ENCODE measurements at places on chromosomes 7 and 10.

DNA sequence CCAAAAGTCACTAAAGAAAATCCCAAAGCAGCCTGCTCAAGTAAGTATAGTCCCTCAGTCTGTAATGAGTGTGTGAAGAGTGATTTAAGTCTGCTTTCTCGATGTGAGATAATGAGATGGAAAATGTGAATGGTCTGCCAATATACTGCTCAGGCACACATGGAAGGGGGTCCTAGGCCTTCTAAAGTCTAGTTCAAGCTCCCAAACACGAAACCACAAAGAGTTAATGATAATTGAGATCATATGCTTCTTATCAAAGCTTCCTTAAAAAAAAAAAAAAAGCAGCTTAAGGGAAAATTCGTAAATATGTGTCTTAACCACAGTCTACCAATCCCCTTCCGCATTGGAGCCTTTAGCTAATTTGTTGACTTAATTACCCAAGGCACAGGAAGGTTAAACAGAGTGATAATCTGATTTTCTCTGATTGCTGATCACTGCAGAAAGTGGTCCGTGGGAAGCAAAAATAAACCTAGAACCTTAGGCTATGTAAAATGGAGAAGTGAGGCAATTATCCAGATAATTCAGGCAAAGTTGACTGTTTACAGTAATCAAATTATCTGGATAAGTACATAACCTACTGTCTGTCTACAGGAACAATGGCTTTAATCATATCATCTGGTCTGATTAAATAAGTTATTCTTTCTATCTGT lies 172.9 kb downstream of the MBL2 start:
- DNase-seq, result no peak

GRCh38 chr7:23542752-23543151 lies 11.0 kb upstream of the TRA2A start:
- DNase-seq, result no peak

GRCh38 chr7:12222889-12223579 lies 11.9 kb downstream of the TMEM106B start:
- no peak for DNase-seq

GRCh38 chr10:42997849-42998165 lies 79.1 kb upstream of the RET start:
- no peak for DNase-seq

GRCh38 chr7:131249003-131249402 lies 78.7 kb upstream of the MKLN1 start:
- DNase-seq, result no peak

DNA sequence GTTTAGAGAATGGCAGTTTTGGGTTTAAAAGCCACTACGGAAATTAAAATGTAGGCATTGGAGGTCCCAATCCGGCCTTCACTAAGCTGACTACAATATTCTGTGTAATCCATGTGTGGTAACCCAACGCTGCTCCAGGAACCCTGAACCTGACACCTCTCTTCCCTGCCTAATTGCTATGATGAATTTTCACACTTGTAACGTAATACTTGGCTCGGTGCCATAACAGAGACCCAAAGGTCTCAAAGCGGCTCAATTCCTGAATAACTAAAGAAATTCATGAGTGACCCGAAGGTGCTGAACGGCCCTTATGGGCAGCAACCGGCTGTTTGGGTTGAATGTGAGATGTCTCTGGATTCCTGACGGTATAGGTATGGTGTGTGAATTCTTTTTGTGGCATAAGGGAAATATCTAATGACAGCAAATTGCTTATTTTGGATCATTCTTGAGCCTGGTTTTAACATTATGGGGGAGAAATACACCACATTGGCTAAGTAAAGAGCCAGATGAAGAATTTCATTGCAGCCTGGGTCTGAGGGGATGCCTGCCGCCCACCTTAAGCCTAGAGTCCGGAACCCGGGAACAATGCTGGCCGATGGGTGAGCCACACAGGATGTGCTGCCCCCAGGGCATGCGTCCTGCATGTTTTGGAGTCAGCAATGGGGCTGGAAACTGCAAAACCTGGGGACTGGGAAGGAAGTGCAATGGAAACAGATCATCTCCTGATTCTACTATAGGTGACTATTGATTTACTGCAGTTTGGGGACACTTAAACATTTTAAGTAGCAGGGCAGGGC lies 69.7 kb upstream of the FZD8 start:
- no peak for DNase-seq

DNA sequence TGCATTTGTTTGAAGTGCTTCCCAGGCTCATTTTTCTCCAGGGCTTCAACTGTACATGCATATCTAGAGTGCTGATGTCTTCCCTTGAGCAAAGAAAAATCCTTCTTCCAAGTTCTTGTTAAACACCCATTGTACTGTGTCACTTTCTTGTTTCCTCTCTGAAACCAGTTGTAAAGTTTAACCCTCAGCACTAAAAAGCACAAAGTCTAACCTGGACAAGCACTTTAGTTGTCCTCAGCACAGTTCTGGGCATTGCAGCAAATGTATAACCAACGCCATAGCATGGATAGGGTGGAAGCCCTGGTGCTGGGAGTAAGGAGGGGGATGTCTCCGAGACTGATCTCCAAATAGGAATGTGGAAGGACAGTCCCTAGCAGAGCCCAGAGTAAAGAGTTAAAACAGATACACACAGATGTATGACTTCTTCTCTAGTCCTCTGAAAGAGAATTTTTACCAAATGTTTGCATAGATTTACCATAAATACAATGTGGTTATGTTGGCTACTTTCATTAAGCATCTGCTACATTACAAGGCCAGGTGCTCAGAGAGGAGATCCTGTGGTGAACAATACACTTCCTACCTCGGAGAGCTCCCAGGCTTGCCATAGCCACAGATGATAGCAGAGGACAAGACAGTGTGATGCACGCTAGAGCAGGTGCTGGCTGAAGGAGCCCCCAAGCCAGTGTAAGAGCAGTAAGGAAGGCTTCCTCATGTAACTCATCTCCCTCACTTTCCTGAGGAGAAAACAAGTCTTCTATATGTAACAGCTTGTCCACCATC lies 57.0 kb downstream of the DNAJC12 start:
- DNase-seq, result no peak

DNA sequence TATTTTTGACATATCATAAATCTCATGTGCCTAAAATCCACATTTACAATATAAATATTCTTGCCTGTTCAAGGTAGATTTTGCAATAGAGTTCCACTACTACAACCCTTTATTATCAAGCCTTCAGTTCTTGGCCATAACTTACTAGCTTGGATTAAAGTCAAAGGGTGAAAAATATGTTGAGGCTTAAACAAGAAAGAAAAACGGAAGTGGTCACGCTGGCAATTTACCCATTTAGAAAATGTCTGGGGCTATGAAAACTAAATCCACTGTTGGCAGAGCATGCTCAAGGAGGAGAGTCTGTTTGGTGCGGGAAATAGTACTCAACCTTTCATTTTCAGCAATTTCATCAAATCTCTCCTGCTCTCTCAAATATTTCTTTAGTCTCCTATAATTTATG lies 209.8 kb upstream of the RHOBTB1 start:
- DNase-seq, result no peak

GRCh38 chr10:71252220-71252619 lies 39.9 kb downstream of the UNC5B start:
- no peak for DNase-seq

GRCh38 chr10:91816981-91817380 lies 18.8 kb downstream of the TNKS2 start:
- no peak for DNase-seq

- DNase-seq, result no peak
Observed at GRCh38 chr10:118694848-118695247, 59.9 kb downstream of the CACUL1 start.

GRCh38 chr7:81926154-81926553 lies 156.3 kb upstream of the HGF start:
- no peak for DNase-seq

GRCh38 chr7:47672271-47672791 lies 90.4 kb upstream of the TNS3 start:
- DNase-seq, result no peak

GRCh38 chr10:46560381-46560780 lies 3.9 kb upstream of the GPRIN2 start:
- no peak for DNase-seq

DNA sequence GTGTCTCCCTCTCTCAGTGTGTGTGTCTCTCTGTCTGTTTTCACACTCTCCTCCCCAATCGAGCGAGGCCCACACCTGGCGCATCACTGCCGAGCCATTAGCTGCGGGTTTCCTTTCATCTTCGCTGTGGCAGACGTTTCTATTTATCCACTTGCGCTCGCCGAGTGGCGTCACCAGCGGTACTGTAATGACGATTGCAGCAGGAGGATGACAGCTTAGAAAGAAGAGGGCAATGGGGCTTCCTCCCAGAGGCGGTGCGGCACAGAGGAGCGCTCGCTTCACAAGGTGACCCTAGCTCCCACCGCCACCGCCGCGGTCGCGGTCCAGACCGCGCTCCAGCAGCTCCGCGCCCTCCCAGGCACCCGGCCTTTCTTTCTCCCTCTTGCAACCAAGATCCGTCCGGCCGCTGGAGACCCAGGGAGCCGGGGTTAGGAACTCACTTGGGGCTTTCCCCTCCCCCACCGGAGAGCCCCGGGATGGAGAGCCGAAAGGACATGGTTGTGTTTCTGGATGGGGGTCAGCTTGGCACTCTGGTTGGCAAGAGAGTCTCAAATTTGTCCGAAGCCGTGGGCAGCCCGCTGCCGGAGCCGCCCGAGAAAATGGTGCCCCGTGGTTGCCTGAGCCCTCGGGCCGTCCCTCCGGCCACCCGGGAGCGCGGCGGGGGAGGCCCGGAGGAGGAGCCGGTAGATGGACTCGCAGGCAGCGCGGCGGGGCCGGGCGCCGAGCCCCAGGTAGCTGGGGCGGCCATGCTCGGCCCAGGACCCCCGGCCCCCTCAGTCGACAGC lies at the start of gene EVX1:
EVX1 (plus strand) TSS at position 248 of the 785 bp plus-strand sequence; CDS start at position 477, 229 bp downstream.
- no peak for DNase-seq

- no peak for DNase-seq
Observed at GRCh38 chr7:82629583-82629982, 186.0 kb upstream of the CACNA2D1 start.

GRCh38 chr10:122421742-122422141 lies 32.7 kb upstream of the ARMS2 start:
- DNase-seq, result no peak

- no peak for DNase-seq
Observed at GRCh38 chr7:85424298-85424697, 237.4 kb upstream of the SEMA3D start.

DNA sequence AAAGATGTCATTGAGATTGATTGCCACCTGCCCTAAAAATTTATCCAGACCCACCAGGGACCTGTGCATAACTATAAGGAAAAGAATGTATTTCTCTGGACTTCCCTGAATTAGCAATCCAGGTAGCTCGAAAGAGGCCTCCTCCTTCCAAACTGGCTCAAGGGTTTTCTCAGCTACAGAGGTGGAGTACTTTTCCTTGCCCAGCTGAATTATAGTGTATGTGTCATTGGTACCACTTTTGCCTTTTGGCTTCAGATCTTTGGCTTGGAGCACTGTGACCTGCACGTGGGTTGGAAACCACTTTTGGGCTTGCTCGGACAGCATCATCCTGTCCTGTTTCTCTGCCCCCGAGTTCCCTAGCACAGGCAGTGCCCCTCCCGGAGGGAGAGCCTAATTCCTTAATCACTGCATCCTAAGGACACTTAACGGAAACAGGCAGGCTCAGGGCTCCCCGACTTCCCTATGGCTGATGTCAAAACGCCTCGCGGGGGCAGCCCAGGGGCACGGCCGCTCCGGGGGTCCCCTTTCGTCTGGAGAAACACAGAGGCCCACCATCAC lies 825 bp downstream of the RAB11FIP2 start:
- DNase-seq, result no peak

DNA sequence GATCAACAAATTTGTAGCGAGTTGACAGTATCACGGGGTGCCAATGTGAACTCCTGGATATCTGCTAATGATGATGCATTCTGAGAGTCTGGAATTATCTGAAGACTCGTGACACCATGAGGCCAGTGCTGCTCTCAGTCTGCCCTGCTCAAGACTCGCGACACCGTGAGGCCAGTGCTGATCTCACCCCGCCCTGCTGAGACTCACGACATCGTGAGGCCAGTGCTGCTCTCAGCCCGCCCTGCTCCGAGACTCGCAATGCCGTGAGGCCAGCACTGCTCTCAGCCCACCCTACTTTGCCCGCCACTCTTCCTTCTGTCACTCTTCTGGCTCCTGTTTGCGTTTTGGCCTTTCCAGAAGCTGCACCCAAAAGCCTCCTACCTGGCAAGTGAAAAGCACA lies 411.8 kb downstream of the PTPRN2 start:
- no peak for DNase-seq

GRCh38 chr10:95787447-95787846 lies 31.5 kb downstream of the ENTPD1 start:
- DNase-seq, result no peak

GRCh38 chr10:16689227-16689626 lies 128.0 kb downstream of the RSU1 start:
- DNase-seq, result no peak

DNA sequence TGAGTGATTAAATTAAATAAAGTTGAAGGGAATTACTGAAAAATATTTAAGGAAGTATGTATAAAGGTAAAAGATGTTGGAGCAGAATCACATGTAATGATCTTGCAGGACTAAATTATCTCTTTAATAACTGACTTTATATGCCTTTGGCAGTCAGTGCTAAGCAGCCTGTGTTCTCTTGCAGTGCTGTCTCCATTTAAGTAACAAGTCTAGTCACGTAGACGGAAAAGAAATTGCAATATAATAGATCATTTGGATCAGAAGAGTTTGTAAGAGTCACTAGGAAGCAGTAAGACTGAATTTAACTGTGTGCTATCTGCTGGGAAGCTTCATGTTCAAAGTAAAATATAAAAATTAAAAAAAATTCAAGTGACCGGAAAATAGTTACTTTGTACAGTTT lies 21.4 kb downstream of the BZW2 start:
- DNase-seq, result no peak

- no peak for DNase-seq
Observed at GRCh38 chr10:1569208-1569607, 168.1 kb downstream of the ADARB2 start.

DNA sequence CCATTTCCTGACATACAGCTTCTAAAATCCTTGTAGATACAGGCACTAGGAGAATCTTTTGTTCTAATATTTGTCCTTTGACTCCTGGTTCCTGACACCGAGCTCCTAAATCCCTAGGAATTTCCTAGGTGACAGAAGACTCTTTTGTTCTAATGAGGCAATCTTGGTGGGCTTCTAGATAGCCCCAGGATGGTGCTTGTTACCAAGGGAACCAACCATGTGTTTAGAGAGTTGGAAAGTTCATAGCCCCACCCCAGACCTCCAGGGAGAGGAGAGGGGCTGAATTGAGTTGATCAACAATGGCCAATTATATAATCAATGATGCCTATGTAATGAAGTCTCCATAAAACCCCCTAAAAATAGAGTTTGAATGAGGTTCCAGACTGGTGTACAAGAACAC lies 145.1 kb downstream of the JMJD1C start:
- DNase-seq, result no peak

DNA sequence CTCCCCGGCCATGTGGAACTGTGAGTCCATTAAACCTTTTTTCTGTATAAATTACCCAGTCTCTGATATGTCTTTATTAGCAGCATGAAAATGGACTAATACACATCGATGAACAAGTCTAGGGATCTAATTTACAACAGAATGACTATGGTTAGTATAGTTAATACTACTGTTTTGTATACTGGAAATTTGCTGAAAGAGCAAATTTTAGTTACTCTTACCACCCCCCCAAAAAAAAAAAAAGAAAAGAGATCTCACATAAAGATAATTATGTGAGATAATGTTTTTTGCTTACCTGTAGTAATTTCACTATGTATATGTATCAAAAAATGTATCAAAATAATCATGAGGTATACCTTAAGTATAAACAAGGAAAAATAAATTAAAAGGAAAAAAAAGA lies 199.5 kb upstream of the GRM3 start:
- DNase-seq, result no peak

- DNase-seq, result no peak
Observed at GRCh38 chr10:30763918-30764317, 134.4 kb upstream of the LYZL2 start.

GRCh38 chr7:146375170-146375569 lies 258.6 kb downstream of the CNTNAP2 start:
- DNase-seq, result peak; percentile 6

All from renal cortex interstitium (tissue), 15 donors.